Neural crest cell (in vitro differentiated cells): ENCODE measurements at places on chromosomes 5 and 9. TPM values are rescaled to one million over a fixed set of nuclear protein-coding genes. Genes with fewer than 3 reads are reported as not detected.

Gene PLAC8L1
- total RNA-seq: 1.8 and 3.3 TPM in 2 replicates

DNA sequence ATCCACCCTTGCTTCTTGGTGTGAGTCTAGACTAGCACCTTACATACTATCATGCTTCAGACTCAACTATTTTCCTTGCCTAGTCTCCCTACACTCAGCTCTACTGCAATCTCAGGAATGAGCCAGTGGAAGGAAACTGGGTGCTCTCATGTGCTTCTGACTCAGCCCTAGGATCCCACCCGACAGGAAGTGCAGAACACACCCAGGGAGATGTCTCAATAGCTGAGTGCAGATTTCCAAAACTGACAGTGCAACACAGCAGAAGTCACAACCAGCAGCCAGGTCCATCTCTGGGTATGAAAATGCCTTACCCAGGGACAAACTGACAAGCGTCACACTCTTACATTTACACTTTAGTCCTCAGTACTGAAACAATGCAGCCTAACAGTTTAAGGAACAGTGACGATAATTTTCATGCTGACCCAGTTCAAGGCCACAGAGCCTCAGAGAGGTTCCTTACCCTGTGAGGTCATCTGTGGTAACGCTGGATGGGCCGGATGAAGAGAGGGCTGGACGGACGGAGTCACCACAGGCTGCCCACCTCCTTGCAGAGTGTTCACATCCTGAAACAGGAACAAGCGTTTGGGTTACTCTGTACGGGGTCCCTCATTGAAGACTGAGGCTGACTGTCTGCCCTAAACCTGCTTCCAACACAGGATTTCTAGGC lies 33.0 kb downstream of the FKBP15 start:
- no peak overlapping the region for H3K4me3 ChIP-seq
- peaks cover 3% of the 10 kb centered on the region for H3K36me3 ChIP-seq
- no peaks in the 10 kb centered on the region for H3K27me3 ChIP-seq
- no peaks in the 10 kb centered on the region for H3K4me1 ChIP-seq
- H3K27ac ChIP-seq: no peak overlapping the region

DNA sequence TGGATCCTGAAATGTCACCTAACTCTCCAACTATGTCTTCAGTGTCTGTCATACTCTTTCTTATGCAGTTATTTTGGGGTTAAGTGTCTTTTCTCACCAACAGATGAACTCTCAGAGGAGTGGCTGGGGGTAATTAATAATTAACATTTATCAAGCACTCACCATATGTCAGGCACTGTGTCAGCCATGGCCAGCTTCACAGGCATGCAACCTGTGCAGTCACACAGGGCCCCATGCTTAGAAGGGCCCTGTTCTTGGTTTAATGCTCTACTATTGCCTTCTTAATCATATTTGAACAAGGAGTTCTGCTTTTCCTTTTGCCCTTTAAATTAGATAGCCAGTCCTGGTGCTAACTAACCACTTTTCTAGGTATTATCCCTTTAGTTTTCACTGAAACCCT lies 3.4 kb upstream of the GRPEL2 start:
- peak overlapping the region; percentile 20 for H3K4me3 ChIP-seq
- DNase-seq: no peak
- no peaks in the 10 kb centered on the region for H3K27me3 ChIP-seq
- no peak overlapping the region for H3K27ac ChIP-seq
- peaks cover 22% of the 10 kb centered on the region for H3K4me1 ChIP-seq

DNA sequence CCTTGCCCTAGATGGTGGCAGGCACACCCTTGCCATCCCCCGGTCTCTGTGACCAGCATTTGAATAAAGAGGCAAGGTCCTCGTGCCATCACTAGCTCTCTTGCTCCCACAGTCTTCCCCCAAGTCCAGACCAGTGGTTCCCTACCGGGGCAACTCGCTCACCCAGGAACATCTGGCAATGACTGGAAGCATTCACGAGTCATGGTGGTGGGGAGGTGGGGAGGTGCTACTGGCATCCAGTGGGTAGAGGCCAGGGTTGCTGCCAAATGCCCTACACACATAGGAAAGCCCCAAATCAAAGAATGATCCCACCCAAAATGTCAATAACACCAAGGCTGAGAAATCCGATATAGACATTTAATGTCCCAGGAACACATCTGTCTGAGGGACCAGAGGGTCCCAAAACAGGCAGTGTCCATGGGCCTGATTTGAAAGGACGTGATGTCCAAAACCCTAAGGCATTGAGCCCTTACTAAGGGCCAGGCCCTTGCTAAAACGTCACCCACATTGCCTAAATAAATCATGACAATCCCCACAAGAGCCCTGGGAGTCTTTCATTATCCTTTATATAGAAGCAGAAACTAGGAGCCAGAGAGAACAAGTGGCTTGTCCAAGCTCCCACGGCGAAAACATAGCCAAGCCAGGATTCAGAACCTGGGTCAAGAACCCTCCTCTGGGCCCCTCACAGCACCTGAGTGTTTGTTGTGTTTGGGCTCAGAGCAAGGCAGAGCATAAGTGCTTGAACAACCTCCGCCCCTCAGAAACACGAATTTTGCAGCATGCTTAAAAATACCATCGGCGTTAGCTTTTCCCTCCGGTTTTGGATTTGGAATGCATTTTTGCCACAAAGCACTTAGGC lies 119.3 kb upstream of the WWC1 start:
- H3K4me3 ChIP-seq: no peak overlapping the region
- DNase-seq: no peak
- no peaks in the 10 kb centered on the region for H3K36me3 ChIP-seq
- H3K27ac ChIP-seq: no peak overlapping the region
